ENCODE measurements at places on chromosomes 4 and X. TPM values are rescaled to one million over a fixed set of nuclear protein-coding genes. Genes with fewer than 3 reads are reported as not detected.

- no peak overlapping the region for H3K4me3 ChIP-seq
- no peaks in the 10 kb centered on the region for H3K36me3 ChIP-seq
- no peak for DNase-seq
- no peaks in the 10 kb centered on the region for H3K27me3 ChIP-seq
- H3K4me1 ChIP-seq = peaks cover 7% of the 10 kb centered on the region
- H3K27ac ChIP-seq = no peak overlapping the region
Observed at GRCh38 chr4:165364452-165365080, 14.2 kb upstream of the CPE start.

DNA sequence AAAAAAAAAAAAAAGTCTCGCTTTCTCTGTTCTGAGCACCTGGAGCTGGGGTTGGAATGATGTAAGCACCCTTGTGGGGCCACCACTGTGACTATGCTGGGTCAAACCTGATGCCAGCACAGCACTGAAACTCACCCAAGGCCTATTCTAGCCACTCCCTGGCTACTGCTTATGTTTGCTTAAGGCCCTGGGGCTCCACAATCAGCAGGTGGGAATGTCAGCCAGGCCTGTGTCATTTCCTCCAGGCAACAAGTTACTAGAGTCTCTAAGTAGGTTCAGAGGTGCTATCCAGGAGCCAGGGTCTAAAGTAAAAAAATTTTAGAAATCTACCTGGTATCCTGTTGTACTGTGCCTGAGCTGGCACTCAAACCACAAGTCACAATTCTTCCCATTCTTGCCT, 1306.8 kb downstream of the STIM2 start:
- H3K27me3 ChIP-seq = no peaks in the 10 kb centered on the region
- no peaks in the 10 kb centered on the region for H3K4me1 ChIP-seq
- no peak for DNase-seq

Gene GUCY1B1
- total RNA-seq = 10.9 TPM

Gene FGD1
- total RNA-seq = 8.8 TPM

Gene SPATA18
- total RNA-seq = 7.2 TPM

DNA sequence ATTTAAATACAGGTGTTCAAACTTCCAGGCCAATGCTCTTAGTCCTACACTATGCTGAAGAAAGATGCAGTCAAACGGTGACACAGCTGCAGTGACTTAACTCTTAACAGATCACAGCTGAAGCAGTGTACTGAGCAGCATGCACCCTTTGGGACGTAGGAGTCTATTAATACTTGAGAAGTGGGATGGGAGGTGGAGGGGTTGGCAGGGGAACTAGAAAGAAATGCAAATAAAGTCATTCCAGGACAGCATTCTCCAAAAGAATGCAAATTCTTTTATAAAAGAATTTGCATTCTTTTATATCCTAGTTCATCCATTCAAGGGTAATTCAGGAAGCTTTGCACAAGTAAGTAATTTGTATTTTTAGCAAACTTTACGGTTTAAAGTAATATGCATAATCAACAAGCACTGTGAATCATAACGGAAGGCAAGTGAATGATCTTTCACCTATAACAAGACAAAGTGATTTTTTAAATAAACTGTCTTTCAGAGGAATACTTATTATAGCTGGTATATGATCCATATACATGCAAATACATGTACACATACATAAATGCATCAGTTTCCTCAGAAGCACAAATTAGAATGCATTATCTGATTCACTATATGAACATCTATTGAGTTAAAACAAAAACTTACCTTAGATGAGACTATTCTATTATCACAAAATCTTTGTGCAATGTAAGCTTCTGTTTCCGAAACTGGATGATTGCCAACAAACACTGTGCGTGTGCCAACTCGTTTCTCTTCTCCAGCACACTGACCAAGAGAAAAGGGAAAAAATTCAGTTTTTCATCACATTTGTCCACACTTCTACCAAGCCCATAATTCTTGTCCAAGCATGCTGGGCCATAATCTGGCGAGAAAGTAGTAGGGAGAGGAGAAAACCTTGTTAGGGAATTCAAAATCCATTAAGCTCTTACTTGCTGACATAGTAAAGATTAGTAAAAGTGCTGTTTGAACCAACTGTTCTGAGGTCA, 106.5 kb downstream of the ATP11C start:
- H3K36me3 ChIP-seq = no peaks in the 10 kb centered on the region
- H3K4me3 ChIP-seq = no peak overlapping the region
- no peaks in the 10 kb centered on the region for H3K27me3 ChIP-seq
- DNase-seq = no peak
- no peak overlapping the region for H3K27ac ChIP-seq

GRCh38 chr4:99868126-99868596, 26.1 kb downstream of the LAMTOR3 start:
- H3K4me1 ChIP-seq = no peaks in the 10 kb centered on the region
- DNase-seq = peak; percentile 26
- no peaks in the 10 kb centered on the region for H3K27me3 ChIP-seq
- no peak overlapping the region for H3K27ac ChIP-seq
- no peak overlapping the region for H3K4me3 ChIP-seq
- no peaks in the 10 kb centered on the region for H3K36me3 ChIP-seq
